ENCODE measurements at places on chromosomes 16 and 17.

DNA sequence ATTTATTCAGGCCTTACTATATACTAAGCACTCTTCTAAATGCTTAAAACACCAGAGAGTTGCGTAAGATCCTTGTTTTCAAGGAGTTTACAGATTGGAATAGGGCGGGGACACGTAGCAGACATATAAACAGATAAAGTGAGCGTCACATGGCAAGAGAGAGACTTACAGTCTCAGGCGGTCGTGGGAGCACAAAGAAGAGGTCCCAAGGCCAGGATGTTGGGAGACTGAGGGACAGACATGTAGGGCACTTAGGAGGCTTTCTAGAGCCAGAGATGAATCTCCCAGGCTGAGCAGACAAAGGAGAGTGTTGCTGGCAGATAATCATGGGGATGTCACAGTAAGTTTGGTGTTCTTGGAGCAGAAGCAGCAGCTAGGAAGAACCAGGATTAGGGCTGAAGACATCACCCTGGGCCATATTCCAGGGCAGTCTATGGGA is 119.1 kb upstream of the ANKFN1 start:
- DNase-seq, result no peak

- DNase-seq, result no peak
Observed at GRCh38 chr17:74239172-74239571, 25.8 kb downstream of the TTYH2 start.

DNA sequence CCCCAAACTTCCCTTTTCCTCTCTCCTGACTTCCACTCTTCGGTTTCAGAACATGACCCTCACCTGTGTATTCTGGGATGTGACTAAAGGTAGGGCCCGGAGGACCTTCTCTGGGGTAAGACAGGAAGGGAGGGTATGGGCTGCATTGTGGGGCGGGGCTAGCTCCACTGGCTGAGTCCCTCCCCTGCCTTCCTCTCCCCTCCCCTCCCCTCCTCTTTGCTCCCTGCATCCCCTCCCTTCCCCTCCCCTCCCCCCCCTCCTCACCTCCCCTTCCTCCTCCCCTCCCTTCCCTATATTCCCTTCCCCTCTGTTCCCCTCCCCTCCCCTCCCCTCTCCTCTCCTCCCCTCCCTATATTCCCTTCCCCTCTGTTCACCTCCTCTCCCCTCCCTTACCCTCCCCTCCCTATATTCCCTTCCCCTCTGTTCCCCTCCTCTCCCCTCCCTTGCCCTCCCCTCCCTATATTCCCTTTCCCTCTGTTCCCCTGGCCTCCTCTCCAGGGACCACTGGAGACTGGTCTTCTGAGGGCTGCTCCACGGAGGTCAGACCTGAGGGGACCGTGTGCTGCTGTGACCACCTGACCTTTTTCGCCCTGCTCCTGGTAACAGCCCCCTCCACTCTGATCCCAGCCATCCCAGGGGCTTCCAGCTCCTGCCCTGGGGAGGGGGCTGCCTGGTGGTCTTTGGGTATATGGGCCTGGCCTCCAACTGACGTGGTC is 11.8 kb downstream of the ADGRG3 start:
- no peak for DNase-seq

- peak; percentile 82 for DNase-seq
Observed at GRCh38 chr16:30417529-30418349, 10.3 kb downstream of the ZNF771 start.

GRCh38 chr16:35187665-35188225 is 1728.3 kb downstream of the TP53TG3F start:
- no peak for DNase-seq

GRCh38 chr16:88846088-88846487 is 10.7 kb downstream of the GALNS start:
- no peak for DNase-seq

- DNase-seq, result no peak
Observed at GRCh38 chr16:65142276-65142675, 20.4 kb upstream of the CDH11 start.

GRCh38 chr17:72683506-72684404 is 408.7 kb downstream of the SLC39A11 start:
- no peak for DNase-seq

DNA sequence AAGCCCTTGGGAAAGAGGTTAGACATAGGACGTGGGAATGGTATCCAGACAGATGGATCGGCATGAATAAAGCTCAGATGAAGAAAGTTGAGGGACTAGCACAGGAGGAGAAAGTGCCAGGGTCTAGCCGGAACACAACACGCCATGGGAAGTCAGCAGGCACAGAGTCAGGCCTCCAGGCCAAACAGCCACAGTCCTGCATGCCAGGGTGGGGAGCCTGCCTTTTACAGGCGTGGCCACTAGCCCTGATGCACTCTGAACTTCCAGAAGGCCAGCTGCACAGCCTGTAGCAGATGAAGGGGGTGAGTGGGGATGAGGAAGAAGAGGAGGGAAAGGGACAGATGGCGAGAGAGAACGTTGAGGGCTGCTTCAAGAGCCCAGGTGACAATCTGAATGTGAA is 5.2 kb downstream of the B9D1 start:
- DNase-seq, result no peak

- DNase-seq, result no peak
Observed at GRCh38 chr16:29710227-29711219, 31.5 kb downstream of the QPRT start.

Measured in stimulated activated CD4-positive, alpha-beta T cell treated with anti-CD3 and anti-CD28 coated beads, TNF-alpha, amount 100 ng/mL, for 48 hours (primary cell).